ENCODE measurements at places on chromosomes 16 and 17.

DNA sequence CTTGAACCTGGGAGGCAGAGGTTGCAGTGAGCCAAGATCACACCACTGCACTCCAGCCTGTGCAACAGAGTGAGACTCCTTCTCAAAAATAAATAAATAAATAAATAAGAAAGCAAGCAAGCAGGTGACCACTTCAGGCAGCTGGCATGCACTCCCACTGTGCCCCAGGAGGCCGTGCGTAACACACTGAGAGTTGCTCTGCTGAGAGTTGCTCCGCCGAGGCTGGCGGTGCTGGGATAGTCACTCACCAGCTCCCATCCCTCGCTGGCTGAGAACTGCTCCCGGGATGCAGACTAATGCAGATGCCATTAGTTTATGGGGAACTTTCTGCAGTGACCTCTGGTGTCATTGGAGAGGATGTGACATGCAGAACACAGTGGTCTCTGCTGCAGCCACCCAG, 105.7 kb upstream of the PLCG2 start:
- no peak for DNase-seq

GRCh38 chr16:61877436-61877835, 158.8 kb downstream of the CDH8 start:
- DNase-seq = no peak

- DNase-seq = no peak
These were observed 7.6 kb upstream of the HNF1B start for GRCh38 chr17:37752482-37752881.

DNA sequence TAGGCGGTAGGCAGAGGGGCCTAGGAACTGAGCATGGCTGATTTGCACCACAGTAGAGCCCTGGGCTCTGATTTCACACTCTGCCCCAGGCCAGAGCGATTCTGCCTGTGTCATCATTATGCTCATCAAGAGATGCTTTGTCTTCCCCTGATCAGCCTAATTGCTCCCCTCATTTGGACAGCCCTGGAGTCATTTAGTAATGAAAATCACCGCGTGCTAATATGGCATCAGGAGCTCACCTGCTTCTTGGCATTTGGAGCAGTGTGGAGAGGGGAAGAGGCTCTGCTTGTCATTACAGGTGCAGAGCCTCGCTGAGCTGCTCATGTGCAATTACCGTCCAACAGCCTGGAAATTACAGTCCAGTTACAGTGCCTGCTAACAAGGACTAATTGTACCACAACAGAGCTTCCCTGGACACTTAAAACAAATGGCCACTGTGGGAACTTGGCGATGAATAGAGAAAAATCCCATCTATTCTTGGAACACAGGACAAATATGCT, 157.1 kb upstream of the WSCD1 start:
- DNase-seq = no peak

DNA sequence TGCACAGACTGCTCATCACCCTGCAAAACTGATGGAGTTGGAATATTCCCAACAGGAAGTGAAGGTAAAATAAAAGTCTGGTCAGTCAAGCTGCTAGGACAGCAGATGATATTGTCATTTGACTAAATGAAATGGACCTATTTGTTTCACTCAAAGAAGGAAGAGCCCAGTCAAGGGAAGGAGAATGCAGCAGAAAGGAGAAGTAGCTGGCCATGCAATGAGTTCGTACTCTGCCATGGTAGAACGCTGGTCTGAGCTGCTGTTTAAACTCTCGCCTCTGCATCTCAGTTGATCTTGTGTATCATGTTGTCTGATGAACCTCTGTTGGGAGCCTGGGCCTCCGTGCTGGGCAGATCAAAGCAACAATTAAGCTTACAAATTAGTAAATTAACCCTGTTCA, 15.6 kb upstream of the YPEL2 start:
- no peak for DNase-seq

GRCh38 chr16:89115216-89115861, 21.7 kb downstream of the ACSF3 start:
- peak; percentile 96 for DNase-seq

- no peak for DNase-seq
These were observed 113.2 kb upstream of the IRX5 start for GRCh38 chr16:54817432-54817831.

- DNase-seq = no peak
These were observed 27.4 kb downstream of the SGSM2 start for GRCh38 chr17:2364763-2365116.

DNA sequence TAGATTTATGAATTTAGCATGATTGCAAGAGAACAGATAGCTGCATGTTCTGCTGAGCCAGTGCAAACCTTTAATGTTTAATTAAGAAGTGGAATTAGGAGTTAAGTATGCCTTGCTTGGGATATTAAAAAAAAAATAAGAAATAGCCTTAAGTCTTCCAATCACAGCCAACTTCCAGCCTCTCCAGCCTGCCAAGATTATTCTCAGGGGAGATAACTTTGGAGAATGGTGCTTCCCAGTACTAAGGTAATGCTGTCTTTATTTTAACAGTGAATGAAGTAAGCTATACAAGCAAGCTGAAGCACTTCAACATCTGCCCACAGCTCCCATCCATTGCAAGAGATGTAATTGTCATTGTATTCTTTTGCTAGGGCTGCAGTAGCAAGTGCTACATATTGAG, 389.5 kb upstream of the ASIC2 start:
- no peak for DNase-seq

GRCh38 chr17:7241783-7242716, at the start of gene GABARAP:
Gene GABARAP, minus strand, starts transcription at chr17:7242449. Its CDS starts 119 bp downstream, at chr17:7242330.
- DNase-seq = peak; percentile 98

DNA sequence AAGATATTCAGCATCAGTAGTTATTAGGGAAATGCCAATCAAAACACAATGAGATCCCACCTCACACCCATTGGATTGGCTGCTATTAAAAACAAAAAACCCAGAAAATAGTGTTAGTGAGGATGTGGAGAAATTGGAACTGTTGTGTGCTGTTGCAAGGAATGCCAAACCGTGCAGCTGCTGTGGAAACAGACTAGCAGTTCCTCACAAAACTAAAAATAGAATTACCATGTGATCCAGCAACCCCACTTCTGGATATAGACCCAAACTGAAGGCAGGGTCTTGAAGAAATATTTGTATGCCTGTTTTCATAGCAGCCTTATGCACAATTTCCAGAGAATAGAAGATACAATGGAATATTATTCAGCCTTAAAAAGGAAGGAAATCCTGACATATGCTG, 46.0 kb downstream of the FOXK2 start:
- no peak for DNase-seq

DNA sequence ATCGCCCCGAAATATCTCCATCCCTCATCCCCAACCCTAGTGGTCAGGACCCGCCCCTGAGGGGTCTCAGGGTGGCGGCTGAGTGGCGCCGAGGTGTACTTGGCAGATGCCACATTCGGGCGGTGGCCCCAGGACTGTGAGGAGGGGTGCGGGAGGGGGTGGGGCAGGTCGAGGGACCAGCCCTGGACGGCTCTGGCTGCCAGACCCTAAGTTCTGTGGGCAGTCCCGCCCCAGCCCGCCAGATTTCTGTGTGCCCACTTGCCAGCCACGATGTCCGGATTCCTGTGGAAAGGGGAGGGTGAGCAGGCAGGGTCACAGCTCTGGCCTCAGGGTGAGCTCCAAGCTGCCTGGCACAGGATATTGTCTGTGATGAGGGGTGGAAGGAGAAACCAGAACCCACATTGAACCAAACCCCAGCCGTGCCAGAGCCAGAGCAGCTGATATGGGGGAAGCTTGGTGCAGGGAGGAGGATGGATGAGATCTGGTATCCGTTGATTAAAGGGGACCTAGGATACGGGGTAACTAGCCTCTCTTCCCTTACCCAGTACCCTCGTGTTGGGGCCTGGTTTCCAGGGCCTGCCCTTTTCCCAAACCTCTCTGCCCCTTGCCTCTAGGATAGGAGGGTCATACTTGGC, 1.1 kb upstream of the CHAD start:
- peak; percentile 71 for DNase-seq

GRCh38 chr17:34517406-34517805, 62.0 kb upstream of the TMEM132E start:
- DNase-seq = no peak

DNA sequence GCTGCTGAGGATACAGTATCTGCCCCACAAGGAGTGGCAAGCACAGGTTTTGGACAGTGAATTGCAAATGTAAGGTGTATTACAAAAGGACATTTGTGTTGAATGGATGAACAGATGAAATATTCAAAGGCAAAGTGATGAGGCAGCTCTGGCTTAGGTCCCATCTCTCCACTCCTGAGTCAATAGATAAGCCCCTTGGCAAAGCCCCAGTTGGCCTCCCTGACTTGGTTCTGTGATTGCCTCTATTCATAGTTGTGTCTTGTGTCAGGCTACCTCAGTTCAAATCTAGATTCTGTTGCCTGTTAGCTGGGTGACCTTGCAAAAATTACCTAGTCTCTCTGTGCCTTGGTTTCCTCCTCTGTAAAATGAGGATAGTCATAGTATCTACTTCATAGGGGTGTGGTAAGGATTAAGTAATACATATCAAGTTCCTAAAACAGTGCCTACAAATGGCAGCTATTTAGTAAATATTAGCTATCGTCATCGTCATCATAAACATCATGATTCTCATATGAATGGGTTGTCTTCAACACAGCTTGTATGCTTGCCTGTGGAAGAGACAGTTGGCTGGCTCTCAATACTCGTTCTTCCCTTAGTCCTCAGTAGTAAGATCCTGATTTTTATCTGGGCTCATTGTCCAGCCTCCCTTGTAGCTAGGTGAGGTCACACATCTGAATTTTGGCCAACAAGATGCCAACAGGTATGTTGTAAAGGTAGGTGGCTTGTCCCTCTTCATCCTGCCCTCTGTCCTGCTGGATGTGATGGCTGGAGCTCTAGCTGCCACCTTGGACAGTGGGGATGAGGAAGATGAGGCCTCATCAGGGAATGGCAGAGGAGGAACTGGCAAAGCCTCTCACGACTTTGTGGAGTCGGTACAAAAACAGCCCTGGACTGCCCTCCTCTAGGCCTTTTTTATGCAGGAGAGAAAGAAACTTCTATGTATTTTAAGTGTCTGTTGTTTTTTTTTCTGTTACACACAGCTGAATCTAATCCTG, 2.1 kb upstream of the MFAP4 start:
- DNase-seq = peak; percentile 23
